ENCODE measurements at places on chromosomes 2 and 18. TPM values are rescaled to one million over a fixed set of nuclear protein-coding genes. Genes with fewer than 3 reads are reported as not detected.

The GAD1 gene
- not detected for total RNA-seq

The ERICH2 gene
- total RNA-seq, result not detected

The IL36RN gene
- not detected for total RNA-seq

The IRS1 gene
- total RNA-seq, result 17.0 TPM

The SLC23A3 gene
- total RNA-seq, result 0.93 TPM

All from mesenteric fat pad (tissue), 1 donor.